Occipital lobe (tissue), 3 donors: ENCODE measurements at places on chromosomes 3 and 15. TPM values are rescaled to one million over a fixed set of nuclear protein-coding genes. Genes with fewer than 3 reads are reported as not detected.

GRCh38 chr3:132253262-132253878, 63.8 kb upstream of the ACP3 start:
- no peak for DNase-seq

DNA sequence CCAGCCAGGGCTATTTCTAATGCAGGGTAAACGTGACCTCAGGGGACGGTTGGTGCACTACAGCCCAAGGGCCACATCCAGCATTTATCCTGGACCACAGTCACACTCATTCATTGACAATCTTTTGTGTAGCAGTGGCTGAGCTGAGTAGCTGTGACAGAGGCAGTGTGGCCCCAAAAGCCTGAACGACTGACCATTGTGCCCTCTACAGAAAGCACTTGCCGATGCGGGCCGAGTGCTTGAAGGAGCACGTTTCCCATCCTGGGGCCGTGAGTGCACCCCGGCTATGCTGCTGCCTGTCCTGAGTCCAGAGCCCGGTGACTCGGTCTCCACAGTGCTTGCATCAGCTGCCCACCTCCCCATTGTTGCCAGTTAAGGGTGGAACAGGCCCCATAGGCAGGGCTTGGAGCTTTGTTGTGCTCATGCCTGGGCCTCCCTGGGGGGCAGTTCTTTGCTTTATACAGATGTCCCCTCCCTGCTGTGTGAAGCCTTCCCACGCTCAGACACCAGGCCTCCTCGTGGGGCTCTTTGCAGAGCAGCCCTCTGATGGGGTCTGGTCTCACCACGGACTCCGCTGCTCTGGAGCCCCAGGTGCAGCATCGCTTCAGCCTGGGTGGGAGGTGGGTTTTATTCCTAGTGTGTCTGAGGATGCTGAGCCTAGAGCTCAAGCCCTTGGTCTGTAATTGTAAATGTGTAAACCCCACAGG, 13.0 kb upstream of the SNRPA1 start:
- no peak for DNase-seq

The CMTM7 gene
- total RNA-seq = 0.31 TPM

The LIPH gene
- not detected for total RNA-seq

DNA sequence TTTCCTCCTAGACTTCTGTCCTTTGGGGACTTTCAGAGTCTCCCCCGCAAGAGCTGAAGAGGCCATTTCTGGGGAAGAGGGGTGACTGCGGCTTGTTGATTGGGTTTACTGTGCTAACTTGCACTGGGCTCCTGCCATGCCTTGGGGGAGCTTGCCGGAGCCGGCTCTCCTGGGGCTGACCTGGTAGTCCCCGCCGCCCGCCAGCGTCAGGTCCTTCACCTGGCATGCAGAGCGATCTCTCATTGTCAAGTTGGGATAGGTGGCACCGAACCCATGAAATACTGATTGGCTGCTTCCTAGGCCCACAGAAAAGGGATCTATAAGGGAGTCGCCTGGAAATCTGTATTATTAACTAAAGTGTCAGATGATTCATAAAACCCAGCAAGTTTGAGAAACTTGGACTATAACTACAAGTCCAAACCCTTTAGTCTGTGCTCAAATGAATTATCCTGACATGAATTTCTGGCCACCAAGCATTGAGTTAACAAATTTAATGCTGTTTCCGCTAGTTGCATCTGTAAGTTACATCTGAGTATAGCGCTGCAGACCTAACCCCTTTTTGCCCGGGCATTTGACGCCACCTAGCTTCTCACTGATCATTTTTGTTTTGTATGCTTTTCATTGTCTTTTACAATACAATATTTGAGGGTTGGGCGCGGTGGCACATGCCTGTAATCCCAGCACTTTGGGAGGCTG, 607 bp upstream of the IMP3 start:
- no peak for DNase-seq

The CPB1 gene
- not detected for total RNA-seq

DNA sequence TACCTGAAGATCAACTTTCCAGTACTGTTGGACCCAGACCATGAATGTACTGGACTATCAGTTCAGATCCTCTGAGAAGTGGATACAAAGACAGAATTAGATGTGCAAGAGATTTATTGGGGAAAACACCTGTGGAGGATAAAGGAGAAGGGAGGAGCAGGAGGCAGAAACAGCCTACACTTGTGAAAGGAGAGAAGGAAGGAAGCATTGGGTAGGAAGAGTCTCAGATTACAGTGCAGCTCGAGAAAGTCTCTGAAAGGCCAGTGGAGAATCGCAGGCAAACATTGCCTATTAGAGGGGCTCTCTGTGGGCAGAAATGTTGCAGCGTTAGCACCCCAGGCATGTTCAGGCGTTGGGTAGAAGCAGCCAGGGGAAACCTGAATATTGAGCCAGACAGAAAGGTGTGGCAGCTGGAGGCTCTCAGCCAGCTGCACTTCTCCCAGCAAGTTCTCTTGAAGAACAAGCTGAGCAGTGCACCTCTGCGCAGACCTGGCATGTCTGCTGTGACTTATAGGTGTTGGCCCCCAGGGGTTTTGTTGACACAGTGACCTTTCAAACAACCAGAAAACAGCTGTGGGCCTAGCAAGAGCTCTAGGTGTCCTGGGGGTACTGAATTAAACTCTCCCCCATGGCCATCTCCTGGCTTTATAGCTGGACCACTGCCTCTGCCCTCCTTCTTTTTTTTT, 7.0 kb downstream of the CHST14 start:
- DNase-seq = no peak

DNA sequence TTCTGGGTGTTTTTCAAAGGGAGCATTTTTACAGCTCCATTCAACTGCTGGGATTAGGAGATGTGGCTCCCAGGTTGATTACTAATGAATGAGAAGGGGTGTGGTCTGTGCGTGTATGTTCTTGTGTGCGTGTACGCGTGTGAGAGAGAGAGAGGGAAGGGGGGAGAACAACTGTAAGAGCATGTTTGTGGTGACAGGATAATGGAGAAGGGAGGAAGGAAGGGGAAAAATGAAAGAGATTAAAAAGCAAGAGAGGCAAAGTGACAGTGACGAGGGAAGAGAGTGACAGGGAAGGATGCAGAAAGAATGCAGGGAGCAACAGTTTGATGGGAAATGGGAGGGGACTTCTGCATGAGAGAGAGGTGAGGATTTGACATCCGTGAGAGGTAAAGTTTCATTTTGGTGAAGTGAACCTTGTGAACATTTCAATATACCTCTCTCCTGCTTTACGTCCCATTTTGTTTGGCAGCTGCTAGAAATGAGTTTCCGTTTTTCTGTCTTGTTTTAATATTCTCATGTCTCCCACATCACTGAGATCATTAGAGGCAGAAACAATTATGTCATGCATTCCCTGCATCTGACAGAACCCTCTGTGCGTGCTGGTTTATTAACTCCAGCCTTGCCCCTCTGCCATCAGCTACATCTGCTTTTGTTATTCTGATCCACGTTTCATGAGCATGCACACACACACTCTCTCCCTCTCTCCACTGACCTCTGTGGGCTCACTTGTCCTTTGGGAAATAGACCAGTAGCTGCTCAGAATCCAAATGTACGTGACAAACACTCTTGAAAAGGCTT, 161.6 kb downstream of the GAP43 start:
- no peak for DNase-seq

- no peak for DNase-seq
These were observed 206.4 kb downstream of the NAALADL2 start for GRCh38 chr3:175065497-175065896.

DNA sequence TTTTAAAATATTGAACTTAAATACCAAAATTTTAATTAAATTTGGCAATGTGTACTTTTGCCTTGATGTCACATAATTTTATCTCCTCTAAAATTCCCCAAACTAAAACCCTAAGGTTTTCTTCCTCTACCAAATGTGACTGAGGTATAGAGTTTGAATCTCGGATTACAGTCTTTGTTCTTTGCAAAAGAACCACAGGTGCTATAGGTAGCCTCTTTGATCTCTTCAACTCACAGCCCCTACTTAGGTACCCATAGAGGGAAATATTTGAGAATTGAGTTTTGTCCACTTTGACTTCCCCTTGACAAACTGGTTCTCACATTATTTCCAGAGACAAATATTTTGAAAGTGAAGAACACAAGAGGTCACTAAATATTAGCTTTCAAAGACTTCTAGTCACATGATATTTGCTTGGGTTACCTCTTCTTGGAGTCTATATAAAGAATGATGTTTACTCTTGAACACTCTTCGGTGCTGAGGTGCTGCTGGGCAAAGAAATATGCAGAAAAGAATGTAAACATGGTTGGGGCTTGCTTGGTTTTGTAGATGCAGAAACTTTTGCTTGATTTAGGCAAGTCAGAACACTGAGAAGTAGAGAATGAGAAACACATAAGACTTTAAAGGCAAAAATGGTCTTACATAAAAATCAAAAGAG, 120.8 kb upstream of the MCTP2 start:
- DNase-seq = no peak

DNA sequence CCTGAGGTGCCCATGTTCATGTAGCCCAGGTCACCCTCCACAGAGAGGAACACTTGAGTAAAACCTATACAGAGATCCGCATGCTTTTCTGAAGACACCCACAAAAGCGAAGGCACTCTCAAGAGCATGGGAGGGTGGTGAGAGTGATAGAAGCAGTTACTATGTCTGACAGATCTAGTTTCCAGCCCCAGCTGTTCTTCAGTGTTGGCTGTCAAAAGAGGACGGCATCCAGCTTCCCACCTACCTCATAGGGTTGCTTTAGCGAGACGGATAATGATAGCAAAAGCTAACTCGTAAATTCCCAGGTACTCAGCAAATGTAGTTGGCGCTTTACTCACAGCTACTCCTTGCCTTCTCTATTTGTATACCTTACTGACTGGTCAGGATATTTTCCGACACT, 3.0 kb upstream of the MEX3B start:
- DNase-seq = no peak

DNA sequence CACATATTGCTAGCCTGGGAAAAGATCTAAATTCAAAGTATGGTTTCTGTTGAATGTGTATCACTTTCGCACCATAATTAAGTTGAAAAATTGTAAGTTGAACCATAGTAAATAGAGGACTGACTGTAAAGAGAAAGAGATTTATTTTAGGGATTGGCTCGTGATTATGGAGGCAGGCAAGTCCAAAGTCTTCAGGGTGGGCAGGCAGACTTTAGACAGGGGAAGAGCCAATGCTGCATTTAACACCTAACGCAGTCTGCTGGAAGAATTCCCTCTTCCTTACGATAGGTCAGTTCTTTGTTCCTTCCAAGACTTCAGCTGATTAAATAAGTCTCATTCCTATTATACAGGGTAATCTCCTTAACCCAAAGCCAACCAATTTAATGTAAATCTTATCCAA, 15.8 kb downstream of the C3orf85 start:
- no peak for DNase-seq

- no peak for DNase-seq
These were observed 83.2 kb upstream of the GCNT3 start for GRCh38 chr15:59528429-59528828.

The GOLGA8O gene
- not detected for total RNA-seq
